ENCODE measurements at places on chromosomes 13 and 19. TPM values are rescaled to one million over a fixed set of nuclear protein-coding genes. Genes with fewer than 3 reads are reported as not detected.

Gene ZNF563
- total RNA-seq: 6.0 TPM

Gene KLHL1
- not detected for total RNA-seq

DNA sequence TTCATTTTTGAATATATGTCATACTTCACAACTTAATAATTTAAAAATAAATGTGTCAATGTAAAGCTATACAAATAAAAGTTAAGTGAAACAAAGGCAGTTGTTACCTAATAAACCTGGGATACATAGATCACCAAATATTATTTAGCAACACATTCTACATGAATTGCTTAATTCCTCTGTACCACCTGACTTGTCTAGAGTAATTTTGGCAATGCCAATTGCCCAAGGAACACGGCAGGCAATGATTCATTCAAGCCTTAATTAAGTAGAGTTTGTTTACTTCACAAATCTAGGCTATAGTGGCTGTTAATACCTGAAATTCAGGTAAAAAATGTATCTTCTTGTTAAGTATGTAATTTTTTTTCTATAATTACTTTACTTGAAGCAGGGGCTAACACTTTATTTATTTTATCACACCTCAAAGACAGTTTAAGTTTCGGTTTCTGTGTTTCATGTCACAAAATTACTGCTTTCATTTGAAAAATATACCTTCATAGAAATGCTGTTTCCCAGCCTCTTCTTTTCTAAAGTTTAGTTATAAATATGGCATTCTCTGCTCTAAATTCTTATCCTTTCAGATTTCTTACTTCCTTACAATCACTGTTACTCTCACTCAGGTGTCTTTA is 705.7 kb downstream of the SLITRK5 start:
- DNase-seq: no peak

DNA sequence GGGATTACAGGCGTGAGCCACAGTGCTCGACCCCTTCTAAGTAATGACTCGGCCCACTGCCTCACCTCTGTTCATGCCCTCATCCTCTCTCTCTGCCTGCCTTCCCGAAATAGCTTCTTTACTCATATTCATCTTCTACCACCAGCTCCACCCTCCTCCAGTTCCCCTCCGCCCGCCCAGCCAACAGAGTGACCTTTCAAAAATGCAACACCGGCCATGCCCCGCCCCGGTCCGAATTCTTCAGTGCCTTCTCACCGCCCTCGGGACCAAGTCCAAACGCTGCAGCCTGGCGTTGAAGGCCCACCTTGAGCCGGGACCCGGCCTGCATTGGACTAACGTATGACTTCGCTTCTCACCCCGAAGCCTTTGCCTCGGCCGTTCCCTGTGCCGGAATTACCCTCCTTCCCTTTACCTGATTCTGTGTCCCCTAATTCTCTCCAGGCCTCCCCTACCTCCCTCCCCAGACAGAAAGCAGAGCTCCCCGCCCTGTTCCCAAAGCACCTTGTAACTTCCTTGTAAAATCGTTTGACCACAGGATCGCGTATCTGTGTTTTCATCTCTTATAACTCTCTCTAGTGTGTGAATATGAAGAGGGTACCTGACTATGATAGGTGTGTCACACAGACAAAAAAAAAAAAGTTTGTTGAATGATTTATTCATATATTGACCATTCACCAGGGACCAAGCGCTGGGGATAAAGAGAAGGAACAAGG is 8.1 kb upstream of the MUC16 start:
- DNase-seq: no peak

DNA sequence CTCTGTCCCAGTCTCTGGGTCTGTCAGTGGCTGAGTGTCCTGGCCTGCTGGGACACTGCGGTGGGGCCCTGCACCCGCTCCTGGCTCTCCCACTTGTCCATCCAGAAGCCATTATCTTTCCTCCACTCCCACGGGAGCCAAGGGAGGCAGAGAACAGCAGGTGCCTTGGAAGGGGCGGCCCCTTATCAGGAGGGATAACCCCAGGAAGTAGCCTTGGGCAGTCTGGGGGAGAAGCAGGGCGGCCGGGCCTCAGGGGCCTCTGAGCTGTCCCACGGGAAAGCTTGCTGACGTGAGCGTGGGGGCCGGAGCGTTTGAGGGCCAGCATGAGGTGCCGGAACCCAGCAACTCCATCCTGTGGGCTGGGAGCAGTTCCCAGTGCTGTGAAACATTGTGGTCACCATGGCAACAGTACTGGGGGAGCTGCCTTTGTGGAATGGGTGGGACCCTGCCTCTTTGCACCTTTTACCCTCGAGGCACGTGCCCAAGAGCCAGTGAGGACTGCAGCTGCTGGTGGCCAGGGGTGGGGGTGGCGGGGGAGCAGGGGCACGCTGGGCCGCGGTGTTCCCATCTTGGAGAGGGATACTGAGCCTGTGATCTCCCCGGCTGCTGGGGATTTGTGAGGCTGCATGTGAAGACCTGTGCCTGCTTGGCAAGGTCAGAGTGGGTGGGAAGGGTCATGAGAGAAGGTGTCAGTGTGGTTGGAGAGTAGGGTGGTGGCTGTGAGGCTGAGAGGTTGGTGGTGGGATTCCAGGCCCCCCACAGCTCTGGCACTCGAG is 20.9 kb downstream of the KLHL26 start:
- no peak for DNase-seq

GRCh38 chr19:46955813-46956371 is 63.7 kb upstream of the NPAS1 start:
- DNase-seq: peak; percentile 33

DNA sequence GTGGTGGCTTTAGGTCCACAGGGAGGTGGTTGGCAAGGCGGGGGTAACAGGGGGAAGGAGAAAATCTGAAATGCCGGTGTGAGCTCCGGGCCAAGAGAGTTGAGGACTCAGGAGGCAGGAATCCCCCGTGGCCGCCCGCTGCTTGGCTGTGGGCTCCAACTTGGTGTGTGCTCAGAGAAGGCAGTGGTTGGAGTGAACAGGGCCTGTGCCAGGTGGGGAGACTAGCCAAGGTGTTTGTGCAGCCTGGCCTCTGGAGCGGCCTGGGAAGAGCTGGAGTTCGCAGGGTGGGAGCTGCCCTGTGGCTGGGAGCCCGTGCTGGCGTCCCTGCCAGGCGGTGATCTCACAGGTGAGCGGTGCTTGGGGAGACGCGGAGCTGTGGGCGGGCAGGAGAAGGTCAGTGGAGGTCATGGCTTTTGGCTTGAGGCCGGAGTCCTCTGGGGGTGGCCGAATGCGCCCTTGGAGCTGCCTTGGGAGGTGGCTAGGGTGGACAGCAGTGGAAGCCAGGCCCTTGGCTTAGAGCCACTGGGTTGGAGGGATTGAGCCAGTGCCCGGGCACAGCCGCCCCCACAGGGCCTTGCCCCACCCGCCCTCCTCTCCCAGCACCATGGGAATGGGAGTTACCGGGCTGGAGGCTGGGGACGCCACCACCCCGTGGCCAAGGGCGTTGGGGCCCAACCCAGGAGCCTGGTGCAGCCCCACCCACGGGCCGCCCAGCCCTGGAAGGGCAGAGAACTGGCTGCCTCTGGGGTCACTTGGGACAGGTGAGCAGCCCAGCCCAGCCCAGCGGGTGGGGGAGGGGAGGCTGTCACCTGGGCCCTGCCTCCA is 7.1 kb upstream of the CIRBP start:
- peak; percentile 55 for DNase-seq

DNA sequence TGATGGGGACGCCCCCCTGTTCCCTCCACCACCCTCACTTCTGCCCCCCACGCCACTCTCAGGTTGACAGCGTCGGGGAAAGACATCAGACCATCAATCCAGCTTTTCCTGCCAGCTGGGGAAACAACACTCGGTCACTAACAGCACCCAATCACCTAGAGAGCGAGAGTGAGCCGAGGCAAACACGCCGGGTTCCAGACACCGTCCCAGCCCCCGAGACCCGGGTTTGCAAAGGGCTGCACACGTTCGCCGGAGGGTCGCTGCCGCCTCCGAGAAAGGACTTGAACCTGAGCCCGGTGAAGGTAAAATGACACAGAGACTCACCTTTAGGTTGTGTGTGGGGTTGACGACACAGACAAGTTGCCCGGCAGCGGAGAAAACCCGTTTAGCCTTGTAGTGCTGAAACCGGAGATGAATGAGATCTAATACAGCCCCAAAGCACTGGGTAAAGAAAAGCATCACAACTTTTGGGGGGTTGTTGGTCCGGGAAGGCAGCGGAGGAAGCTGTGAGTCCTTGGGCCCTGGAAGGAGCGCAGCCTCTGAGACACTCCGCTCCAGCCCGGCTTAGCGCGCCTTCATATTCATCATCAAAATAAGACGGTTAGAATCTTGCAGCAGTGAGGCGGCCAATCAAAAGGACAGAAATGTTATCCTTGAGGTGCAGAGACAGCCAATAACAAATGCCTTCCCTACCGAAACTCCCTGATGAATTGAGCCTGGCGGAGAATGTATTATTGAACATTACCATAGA is at the start of gene SIAH3:
TSS of gene SIAH3 (minus strand) at position 583 of the 751 bp plus-strand sequence. CDS start at position 459, 124 bp downstream.
- DNase-seq: peak; percentile 41

DNA sequence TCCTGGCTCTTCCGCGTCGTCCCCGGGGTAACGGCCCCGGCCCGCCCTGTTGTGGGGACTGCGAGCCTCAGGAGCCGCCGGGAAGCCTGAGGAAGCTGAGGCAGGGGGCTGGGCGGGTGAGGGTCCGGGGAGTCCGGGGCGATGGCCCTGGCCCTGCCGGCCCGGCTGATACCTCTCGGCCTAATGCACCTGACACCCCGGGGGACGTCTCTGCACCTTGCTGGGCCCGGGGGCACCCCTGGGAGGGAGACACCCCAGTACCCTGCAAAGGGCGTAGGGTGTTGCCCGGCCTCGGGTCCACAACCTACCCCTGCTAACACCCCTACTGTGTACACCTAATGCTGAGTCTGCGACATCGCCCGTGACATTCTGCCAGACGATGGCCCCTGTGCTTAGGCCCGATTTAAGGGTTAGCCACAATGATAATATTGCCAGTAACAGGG is 410 bp downstream of the PIN1 start:
- DNase-seq: no peak

- DNase-seq: no peak
Observed at GRCh38 chr13:19817510-19818158, 34.9 kb upstream of the PSPC1 start.

DNA sequence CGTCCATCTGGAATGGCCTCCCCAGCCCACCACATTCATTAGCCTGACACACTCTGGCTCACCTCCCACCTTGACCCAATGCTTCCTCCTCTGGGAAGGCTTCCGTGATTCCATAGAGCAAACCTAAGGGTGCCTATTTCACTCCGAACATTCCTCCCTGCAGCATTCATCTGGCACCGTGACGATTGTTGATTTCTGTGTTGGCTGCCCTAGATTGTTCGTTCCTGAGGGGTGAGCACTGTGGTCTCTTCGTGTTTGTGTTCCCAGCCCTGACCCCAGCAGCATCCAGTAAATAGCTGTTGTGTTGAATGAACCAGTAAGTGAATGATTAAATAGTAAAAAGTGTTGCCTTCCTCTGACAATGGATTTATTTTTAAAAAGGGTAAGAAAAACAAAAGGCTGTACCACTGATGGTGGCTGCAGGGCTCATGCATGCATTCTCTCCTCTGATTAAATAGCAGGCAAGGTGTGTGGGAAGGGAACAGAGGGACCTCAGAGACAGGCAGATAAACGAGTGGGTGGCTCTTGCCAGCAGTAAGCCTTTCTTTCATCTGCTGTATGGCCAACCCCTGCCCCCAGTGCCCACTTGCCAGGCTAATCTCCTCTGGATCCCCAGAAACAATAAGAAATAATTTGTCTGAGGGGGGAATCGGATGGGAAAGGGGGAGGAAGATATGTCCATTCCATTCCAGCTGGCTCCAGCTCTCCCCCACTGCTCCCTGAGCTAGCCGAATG is 48.4 kb upstream of the CACNA1A start:
- no peak for DNase-seq

GRCh38 chr19:29337029-29337428 is 124.1 kb upstream of the UQCRFS1 start:
- no peak for DNase-seq

DNA sequence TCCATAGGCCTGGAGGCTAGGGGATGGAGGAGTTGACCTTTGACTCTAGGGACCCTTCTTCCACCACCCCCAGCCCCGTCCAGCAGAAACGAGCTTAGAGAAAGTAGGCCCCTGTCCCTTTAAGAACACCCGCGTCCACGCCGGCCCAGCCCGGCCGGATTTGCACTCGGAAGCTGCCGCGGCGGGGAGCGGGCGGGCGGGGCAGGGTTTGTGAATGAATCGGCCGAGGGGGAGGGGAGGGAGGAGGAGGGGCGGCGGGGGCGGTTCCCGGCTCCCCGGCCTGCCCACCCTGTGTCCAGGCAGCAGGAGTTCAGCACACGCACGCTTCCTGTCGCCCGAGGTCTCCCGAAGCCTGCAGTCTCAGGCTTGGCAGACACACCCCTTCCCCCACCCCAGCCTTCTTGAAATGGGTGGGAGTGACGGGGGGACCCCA is 1.5 kb downstream of the UNC13A start:
- peak; percentile 21 for DNase-seq

- no peak for DNase-seq
Observed at GRCh38 chr13:30714629-30715371, 20.5 kb upstream of the ALOX5AP start.

DNA sequence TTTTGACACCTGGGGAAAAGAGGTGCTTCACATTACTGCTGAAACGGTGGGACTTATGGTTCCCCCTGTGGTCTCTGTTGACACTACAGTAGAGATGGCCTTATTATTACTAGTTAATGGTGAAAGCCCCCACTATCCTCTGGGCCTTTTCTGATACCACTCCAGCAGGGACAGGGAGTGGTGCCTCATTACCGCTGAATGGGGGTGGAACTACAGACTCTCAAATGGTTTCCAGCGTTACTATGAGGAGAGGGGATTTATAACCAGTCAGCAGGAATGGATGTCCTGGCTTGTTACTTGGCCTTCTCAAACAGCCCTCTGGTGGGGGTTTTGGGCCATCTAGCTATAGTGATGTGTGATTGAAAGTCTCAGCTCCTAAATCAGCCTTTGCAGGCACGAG is 96.7 kb upstream of the DIAPH3 start:
- DNase-seq: no peak

- no peak for DNase-seq
Observed at GRCh38 chr13:42732073-42732472, 49.3 kb upstream of the FAM216B start.

- peak; percentile 14 for DNase-seq
Observed at GRCh38 chr19:40717880-40718773, 1.2 kb downstream of the ITPKC start.

GRCh38 chr13:110850840-110851239 is 64.0 kb downstream of the ANKRD10 start:
- DNase-seq: no peak

DNA sequence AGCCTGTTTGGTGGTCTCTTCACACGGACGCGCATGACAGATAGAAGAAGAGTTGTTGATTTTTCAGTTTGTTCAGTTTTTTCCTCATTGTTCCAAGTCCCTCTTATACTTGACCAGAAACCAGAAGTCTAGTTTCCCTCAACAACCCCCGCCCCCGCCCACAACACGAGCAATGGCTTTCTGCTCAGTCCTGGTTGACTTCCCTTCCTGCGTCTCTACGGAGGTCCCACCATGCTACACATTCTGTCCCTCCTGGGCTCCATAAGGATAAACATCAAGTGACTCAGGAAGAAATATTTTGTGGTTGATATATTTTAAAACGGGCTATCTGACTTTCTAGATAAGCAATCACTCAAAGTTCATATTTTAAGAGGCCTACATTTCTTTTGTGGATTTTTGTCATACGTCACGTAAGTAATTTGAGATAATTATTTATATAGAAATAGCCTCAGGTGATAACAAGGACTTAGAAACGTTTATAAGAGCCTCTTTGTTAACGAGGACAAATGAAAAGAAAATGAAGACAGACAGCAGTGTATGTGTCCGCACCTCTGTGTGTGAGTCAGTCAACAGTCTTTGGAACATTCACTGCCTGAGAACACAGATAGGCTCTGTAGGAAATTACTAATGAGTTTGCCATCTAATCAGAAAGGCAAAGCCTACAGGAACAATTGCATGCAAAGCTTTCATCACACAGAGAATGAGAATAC is 214.4 kb downstream of the RAP2A start:
- no peak for DNase-seq

Measured in activated CD8-positive, alpha-beta T cell treated with anti-CD3 and anti-CD28 coated beads for 36 hours (primary cell).